ENCODE measurements at places on chromosomes 7 and 10.
A peak's percentile ranks its signal among the peaks of the same experiment; 100 is the strongest.

DNA sequence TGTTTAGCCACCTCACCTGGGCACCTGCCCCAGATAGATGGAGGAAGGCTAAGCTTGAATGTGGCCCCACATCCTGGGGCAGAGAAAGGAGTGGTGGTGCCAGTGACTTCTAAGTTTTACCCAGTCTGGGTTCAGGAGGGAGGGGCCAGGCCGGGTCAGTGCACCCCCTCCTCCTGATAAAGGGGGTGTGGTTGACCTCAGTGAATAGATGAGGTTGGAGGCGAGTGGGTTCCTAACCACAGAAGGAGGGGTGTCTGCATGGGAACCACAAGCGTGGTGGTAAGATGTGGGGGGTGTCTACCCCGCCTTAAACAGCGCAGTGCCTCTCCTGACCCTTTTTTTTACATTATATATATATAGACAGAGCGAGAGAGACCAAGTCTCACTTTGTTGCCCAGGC, 105.3 kb upstream of the KCTD7 start:
- no peaks in the 10 kb centered on the region for H3K27me3 ChIP-seq
- H3K4me3 ChIP-seq: no peak overlapping the region
- no peaks in the 10 kb centered on the region for H3K4me1 ChIP-seq
- no peak for ATAC-seq

GRCh38 chr7:69663911-69664832, 65.9 kb downstream of the AUTS2 start:
- H3K27ac ChIP-seq: peak overlapping the region; percentile 85
- H3K4me3 ChIP-seq: peak overlapping the region; percentile 58
- no peaks in the 10 kb centered on the region for H3K36me3 ChIP-seq
- peak; percentile 87 for ATAC-seq

- peaks cover 19% of the 10 kb centered on the region for H3K4me1 ChIP-seq
- no peaks in the 10 kb centered on the region for H3K36me3 ChIP-seq
- peak; percentile 90 for ATAC-seq
- no peaks in the 10 kb centered on the region for H3K27me3 ChIP-seq
- H3K4me3 ChIP-seq: no peak overlapping the region
Observed at GRCh38 chr10:62166331-62167131, 102.1 kb downstream of the RTKN2 start.

GRCh38 chr10:99927721-99928280, 81.9 kb downstream of the DNMBP start:
- H3K27ac ChIP-seq: no peak overlapping the region
- peaks cover 13% of the 10 kb centered on the region for H3K4me1 ChIP-seq
- H3K36me3 ChIP-seq: peaks cover 17% of the 10 kb centered on the region
- no peaks in the 10 kb centered on the region for H3K27me3 ChIP-seq

- no peak for ATAC-seq
- no peak overlapping the region for H3K27ac ChIP-seq
Observed at GRCh38 chr10:60172363-60172990, 217.2 kb downstream of the ANK3 start.

GRCh38 chr7:41872966-41873365, 170.1 kb upstream of the INHBA start:
- H3K4me1 ChIP-seq: peaks cover 26% of the 10 kb centered on the region
- no peak for ATAC-seq
- H3K36me3 ChIP-seq: no peaks in the 10 kb centered on the region
- H3K27ac ChIP-seq: no peak overlapping the region

DNA sequence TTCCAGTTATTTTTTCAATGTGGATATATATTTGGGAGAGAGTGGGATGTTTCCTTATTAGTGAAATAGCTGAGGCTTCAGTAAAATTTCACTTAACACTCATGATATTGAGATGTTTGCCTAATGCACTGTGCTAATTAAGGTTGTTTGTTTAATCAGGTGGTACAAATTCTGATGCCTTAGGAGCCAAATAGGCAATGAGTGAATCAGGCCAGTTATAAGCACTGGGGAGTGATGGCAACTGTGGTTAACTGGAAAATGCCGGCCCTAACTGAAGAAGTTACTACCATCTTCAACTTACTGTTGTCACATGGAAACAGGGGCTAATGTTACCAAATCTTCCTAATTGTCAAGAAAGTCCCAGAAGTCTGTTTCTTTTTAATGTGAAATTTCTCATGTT, 32.0 kb downstream of the VCL start:
- no peak for ATAC-seq
- H3K4me3 ChIP-seq: no peak overlapping the region
- peaks cover 51% of the 10 kb centered on the region for H3K4me1 ChIP-seq
- no peaks in the 10 kb centered on the region for H3K27me3 ChIP-seq
- H3K27ac ChIP-seq: no peak overlapping the region
- peaks cover 7% of the 10 kb centered on the region for H3K36me3 ChIP-seq

Data from stimulated activated memory B cell treated with anti-CD40 and anti-IgM and Interleukin-4, amounts not matched to agents 10 μg/mL and 1 μg/mL and 100 μg/mL, for 72 hours (primary cell).